ENCODE measurements at places on chromosomes 13 and 19.
A peak's percentile ranks its signal among the peaks of the same experiment; 100 is the strongest.

GRCh38 chr13:45527699-45528462 lies 63.1 kb downstream of the COG3 start:
- no peak for DNase-seq

GRCh38 chr19:23810496-23810895 lies 51.8 kb upstream of the ZNF681 start:
- no peak for DNase-seq

DNA sequence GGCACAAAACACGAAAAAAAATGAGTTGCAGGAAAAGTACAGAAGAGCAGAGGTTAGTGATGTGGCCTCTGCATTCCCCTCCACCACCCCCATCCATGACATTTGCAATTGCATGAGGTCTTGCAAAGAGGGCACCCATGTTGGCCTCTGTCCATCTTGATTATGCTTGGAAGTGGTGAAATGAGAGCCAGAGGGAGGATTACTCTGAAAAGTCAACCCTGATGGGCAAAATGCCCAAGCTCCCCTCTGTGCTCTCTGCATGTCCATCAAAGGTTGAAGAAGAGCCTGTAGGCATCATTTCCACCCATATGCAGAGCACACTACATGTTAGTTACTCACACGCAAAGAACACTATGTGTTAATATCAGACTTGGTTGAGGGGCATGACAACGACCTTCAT lies 71.4 kb downstream of the SLC15A1 start:
- no peak for DNase-seq

GRCh38 chr13:48804821-48805601 lies 151.3 kb downstream of the CYSLTR2 start:
- DNase-seq = peak; percentile 34

DNA sequence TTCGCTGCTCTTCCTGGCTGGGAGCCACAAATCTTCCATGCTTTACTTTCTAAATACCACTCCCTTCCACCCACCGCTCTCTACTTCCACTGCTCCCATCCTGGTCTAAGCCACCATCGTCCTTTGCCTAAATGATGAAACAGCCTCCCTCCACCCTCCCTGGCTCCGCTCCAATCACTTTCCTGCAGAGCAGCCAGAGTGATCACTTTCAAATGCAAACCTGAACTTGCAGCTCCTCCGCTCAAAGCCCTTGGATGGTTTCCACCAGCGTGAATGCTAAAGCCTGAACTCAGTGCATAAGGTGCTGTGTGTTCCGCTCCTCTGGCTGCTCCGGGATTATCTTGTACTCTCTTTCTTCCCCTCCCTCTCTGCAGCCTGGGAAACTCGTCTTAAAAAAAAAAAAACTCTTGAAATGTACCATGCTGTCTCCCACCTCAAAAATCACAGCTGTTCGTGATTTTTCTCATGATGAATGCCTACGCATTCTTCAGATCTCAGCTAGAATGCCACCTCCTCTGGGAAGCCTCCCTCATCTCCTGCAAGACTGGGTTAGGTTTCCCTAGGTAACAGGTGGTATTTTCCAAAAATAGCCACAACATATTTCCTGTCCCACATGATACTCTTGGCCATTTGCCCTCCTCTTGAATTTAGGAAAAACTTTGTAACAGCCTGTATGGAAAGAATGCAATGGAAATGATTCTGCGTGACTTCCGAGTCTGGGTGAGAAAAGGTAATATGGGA lies 3.7 kb upstream of the SIN3B start:
- no peak for DNase-seq

DNA sequence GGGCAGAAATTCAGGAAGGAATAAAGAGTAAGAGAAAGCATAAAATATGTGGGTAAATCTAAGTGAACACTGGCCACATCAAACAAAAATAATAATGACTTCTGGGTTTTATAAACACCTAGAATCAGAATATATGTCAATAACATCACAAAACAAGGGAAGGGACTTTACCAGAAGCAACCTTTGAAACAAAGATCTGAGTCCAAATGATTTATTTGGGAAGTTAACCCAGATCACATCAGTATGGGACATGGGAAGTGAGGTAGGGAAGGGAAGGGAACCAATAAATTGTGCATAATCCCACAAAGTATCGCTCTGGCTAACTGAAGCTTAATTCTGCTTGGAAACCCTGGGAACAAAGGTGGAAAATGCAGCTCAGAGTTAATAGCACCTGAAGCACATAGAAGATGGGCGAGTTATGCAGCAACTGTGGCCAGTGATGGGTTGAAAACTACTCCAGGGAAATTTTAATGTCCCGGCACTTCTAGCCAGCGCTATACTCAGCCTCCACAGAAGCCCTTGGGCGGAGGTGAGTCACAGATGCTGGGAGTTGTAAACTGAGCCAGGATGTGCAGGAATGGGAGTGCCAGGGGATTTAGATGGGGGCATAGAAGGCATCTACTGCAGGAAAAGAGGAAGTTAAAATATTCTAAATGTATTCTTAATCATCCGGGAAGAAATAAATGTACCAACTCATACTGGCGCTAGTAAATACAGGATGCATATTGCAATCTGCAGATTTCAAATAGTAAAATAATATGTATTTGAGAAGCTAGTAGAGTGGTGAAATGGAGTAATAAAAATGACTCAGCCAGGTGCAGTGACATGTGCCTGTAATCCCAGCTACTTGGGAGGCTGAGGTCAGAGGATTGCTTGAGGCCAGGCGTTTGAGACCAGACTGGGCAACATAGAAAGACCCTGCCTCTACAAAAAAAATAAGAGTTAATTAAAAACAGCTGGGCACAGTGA lies 34.2 kb upstream of the CEBPG start:
- DNase-seq = no peak

GRCh38 chr13:111177081-111177711 lies 62.1 kb downstream of the ARHGEF7 start:
- DNase-seq = no peak

DNA sequence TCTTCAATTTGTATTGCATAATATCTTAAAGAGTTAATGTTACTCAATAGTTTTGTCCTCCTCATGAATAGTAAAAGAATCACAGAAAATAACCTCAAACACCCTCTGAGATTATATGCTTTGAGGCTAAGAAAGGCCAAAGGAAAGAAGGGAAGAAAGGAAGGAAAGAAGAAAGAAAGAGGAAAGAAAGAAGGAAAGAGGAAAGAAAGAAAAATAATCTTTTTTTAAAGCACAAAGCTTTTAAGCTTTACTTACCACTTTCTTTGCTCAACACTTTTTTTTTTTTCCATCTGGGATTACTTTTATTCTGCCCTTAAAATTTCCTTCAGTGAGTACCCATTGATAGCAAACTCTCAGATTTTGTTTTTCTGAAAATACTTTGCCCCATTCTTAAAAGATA lies 369.1 kb downstream of the FGF9 start:
- no peak for DNase-seq

DNA sequence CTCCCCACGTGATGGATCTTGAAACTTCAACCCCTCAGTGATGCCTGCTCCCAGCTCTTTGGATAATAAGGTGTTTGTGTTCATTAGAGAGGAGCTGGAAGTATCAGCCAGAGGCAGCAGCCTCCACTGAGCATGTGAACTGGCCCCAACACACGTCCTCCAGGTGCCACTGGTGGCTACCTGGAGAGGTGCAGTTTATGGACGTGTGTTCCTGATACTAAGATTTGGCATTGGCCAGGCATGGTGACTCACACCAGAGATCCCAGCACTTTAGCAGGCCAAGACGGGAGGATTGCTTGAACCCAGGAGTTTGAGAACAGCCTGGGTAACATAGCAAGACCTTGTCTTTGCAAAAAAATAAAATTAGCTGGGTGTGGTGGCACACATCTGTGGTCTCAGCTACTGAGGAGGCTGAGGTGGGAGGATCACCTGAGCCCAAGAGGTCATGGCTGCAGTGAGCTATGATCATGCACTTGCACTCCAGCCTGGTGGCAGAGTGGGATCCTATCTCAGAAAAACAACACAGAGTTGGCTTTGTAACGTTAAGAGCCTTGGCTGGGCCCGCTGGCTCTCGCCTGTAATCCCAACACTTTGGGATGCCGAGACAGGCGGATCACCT lies 34.4 kb downstream of the SLC25A42 start:
- no peak for DNase-seq

DNA sequence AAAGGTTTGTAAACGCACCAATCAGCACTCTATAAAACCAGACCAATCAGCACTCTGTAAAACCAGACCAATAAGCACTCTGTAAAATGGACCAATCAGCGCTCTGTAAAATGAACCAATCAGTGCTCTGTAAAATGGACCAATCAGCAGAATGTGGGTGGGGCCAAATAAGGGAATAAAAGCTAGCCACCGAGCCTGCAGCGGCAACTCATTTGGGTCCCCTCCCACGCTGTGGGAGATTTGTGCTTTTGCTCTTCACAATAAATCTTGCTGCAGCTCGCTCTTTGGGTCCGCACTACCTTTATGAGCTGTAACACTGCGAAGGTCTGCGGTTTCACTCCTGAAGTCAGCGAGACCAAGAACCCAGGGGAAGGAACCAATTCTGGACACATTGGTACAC lies 28.0 kb downstream of the ZNF175 start:
- no peak for DNase-seq

- no peak for DNase-seq
Observed at GRCh38 chr13:107937848-107938247, 277.5 kb downstream of the LIG4 start.

DNA sequence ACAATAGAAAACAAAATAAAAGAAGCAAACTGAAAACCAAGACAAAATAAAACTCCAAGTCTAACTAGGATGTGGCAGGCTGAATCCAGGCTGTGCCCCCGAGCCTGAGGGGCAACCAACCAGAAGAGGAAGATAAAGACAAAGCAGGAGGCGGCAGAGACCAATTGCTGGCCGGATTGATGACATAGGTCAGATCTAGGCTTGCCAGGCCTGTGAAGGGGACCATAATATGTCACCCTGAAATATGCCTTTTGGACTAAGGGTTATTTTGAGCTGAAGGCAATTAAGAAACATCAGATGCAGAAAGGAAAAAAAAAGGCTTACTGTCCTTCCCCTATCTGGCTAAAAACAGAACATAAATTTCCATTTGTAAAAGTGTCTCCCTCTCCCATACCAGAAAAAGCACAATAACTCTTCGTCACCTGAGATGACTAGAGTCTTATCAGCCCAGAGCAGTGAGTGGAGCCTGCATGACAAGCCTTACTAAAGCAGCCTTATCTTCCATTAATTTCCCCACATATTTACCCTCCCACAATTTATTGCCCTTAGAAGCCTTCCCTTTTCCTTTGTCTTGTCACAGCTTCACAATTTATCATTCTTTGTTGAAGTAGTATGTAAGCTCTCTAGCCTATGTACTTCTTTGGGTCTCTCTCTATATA lies 22.8 kb downstream of the ATP8A2 start:
- DNase-seq = no peak

DNA sequence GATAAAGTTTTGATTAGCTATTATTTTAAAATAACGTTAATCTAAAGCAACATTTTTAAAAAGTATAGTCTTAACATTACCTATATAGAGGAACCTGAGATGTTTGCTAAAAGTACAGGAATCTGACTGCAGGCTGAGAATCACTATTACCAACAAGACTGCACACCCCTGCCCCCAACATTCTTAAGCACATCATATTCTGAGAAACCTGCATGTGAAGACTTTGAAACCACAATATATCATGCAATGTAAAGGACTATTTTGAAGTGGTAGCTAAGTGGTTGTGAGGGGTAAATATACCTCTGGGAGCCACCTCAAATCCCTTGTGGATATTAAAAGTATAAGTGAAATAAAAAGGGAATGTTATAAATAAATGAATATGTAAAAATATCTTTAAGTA lies 119.0 kb upstream of the KLF12 start:
- DNase-seq = no peak

GRCh38 chr19:30564551-30565011 lies 192.4 kb downstream of the ZNF536 start:
- no peak for DNase-seq

GRCh38 chr19:7000816-7001215 lies 20.4 kb downstream of the MBD3L2B start:
- no peak for DNase-seq

- no peak for DNase-seq
Observed at GRCh38 chr19:31538879-31539278, 189.6 kb upstream of the TSHZ3 start.

DNA sequence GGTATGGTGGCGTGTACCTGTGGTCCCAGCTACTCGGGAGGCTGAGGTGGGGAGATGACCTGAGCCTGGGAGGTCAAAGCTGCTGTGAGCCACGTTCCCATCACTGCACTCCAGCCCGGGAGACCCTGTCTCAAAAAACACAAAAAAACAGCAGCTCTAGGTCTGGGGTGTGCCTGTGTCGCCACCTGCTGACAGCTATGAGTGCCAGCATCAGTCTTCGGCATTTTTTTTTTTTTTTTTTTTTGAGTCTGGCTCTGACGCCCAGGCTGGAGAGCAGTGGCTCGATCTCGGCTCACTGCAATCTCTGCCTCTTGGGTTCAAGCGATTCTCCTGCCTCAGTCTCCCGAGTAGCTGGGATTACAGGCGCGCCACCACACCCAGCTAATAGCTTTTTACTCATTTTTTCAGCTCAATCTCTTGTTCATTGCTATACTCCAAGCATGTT lies 10.1 kb downstream of the AP2S1 start:
- DNase-seq = peak; percentile 45

DNA sequence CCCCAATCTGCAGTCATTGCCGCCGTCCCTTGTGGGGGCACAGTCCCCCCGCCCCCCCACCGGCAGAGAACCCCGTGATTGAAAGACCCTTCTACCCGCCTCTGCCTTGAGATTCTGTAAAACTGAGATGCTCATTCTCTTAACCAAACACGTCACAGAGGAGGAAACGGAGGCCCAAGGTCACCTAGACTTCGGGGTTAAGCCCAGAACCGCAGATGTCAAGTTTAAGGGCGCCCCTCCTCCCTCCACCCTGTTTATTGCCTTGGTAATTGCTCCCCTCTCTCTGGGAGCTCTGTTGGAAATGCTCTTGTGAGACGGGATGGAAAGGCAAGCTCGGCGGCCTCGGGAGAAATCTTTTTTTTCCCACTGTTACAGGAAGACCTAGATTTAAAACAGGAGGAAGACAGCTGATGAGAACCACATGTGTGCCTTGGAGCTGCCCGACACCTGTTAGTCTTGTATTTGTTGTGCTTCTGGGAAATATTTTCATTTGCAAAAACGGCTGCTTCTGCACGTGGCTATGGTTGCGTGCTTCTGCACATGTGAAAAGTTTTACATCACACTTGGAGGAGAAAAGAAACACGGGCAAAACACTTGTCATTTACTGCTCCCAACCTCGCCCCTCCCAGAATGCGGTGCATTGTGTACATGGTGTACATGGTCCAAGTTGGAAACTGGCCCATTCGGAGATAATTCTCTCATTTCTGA lies 1.1 kb upstream of the MED26 start:
- no peak for DNase-seq

- DNase-seq = no peak
Observed at GRCh38 chr13:102487330-102487729, 85.5 kb upstream of the FGF14 start.

Data from activated T-cell treated with anti-CD3 and anti-CD28 coated beads, Interleukin-2, amount 50 U/mL, for 48 hours (primary cell).